RWPE1 (cell line): ENCODE measurements at places on chromosomes 6 and 20.

DNA sequence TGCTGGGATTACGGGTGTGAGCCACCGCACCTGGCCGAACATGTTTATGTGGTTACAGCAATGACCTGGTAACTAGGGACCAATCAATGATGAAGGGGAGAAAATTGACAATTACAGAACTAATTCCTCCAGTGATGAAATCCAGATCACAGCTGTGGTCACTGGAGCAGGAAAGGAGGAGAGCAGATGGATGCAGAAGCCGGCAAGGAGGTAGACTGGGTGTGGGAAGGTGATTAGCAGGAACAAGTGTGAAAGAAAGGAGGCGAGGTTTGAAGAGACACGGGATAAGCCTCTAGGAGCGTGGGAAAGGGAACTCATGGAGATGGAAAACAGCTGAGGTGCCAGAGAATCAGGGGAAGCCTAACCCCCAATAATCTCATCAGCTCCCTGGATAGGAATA is 17.2 kb upstream of the SPAG4 start:
- DNase-seq, result no peak

DNA sequence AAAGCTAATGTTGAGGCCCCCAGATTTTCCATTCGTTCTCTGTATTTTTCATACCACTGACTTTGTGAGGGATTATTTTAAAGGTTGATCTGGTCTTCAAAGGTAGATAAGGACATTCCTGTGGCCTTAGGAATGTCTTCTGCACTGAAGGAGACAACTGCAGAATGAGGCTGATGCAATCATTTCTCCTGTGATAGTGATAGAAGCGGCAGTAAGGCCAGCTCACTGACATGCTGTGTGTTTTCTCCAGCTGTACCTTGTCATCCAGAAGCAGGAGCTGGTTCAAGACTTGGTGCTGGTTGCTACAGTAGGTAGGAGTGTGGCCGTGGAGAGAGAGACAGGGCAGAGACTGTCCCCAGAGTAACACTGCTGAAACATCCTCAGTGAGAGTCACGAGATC is 53.8 kb downstream of the DCBLD1 start:
- no peak for DNase-seq

DNA sequence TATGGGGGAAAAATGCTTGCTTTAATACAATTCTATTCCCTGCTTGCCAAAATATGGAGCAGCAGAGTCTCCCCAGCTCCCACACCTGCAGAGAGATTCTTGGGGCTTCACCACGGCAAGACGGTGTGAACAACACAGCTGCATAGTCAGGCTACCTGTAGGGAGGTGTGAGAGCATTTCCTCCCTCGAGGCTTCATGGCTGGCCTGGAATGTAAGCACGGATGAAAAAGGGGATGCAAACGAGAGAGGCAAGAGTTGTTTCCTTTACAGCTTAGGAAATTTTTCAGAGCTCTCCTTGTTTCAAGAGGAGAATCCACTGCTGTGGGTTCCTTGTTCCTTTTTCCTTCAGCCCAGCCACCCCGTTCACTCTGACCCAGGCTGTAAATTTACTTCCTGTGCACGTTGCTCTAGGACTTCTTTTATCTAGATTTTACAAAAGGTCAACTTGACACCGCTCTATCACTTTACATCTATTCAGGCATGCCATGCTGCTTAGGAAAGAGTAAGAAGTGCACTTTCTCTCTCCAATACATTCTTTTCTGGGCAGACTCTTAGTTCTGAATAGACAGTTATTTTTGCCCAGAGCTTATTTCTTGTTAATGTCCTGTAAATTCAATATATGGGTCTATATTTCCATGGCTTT is 197.1 kb downstream of the KHDC1L start:
- DNase-seq, result no peak

DNA sequence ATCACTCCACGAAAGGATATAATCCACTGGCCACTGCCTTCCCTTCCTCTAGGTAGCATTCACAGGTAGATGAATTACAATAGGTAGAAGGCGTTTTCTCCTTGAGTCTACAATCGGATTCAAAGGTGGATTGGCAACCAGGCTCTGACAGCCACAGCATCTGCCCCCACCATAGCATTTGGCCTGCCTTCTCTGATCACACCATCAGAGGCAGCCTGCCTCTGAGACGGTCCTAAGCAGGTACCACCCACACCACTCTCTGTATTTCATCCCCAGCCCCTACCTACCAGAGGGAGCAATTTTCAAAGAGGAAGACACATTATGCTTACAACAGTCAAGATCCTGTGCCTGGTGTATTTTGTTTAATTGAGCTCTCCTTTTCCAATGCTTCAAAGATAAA is 210.5 kb upstream of the SPTLC3 start:
- no peak for DNase-seq

GRCh38 chr6:470051-470900 is 78.7 kb downstream of the IRF4 start:
- DNase-seq, result no peak

- no peak for DNase-seq
Observed at GRCh38 chr6:41428336-41428995, 93.1 kb downstream of the NCR2 start.

DNA sequence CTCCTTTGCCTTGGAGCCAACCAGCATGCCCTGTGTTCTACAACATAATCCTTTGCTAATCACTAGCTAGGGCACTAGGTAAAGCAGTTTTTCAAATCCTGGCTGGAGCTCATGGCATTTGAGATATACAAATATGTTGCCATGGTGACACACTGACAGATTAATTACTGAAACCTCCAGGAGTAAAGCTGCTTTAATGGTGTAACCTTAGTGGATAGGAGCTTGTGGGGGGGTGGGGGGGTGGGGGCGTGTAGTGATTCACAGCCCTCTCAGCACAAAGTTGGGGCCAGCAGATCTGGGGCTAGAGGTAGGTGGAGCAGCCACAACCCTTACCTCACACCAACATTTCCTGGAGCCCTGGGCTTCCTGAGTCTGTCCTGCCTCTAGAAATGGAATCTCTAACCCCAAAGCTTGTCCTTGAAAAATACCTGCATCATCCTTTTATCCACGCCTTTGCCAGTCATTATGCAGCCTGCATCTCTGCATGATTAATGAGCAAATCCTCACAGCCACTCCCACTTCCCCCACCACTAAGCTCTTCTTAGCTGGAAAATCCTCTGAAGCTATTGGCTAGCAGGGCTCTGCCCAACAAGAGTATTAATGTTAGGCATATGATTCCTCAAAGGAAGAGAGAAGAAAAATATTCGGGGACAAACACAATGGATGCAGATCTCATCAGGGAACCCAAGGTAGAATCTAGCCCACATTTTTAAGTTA is 84.5 kb upstream of the PRND start:
- DNase-seq, result peak; percentile 48

GRCh38 chr20:17872434-17872833 is 96.2 kb downstream of the SNX5 start:
- no peak for DNase-seq

DNA sequence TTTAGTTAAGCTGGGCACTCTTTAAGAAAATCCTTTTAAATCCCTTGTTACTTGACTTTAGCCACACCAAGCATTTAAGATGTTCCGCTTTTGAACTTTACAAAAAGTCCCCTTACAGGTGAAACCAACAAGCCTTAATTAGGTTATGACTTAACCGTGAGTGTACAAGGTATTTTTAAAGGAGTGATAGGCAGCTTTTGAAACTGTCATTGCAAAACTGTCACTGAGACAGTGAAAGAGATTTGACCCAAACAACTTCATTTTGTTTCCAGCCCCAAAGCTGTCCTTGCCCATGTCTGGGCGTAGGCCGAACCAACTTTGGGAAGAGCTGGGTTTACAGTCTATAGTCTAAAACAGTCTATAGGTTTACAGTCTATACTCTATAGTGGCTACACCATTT is 305.4 kb downstream of the FARS2 start:
- no peak for DNase-seq

DNA sequence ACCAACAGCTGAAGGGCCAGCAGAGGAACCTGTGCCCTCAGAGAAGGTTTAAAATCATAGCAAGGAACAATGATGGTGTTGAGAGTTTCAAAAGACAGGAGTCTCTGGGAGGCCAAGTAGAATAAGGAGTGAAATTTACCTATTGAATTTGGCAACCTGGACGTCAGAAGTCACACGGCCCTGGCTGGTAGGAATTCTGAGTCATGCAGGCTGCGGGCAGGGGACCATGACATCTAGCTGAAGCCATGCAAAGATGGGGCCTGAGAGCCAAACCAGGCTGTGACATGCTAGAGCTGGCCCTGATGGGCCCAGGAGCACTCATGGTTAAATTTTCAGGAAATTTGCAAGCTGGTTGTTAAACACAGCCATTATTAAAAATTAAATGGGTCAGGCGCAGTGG is 64.0 kb upstream of the SNX9 start:
- no peak for DNase-seq

GRCh38 chr6:42970871-42971612 is 7.9 kb downstream of the PEX6 start:
- DNase-seq, result peak; percentile 39

DNA sequence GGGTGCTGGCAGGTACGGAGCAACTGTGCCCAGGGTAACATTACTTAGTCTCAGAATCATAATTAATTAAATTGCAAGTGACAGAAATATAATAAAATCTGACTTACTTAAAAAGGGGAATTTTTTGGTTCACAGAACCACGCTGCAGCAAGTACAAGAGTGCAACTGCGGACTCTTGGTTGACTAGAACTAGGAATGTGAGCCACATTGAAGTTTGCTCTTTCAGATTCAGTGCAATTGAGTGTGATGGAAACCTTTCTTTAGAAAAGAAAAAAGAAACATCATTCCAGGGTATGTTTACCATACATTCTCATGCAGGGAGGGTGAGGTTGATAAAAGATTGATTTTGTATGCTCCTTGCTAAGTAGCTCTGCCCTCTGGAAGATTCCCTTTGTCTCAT is 45.0 kb upstream of the GGTLC1 start:
- no peak for DNase-seq

- DNase-seq, result no peak
Observed at GRCh38 chr6:81166770-81167169, 585.7 kb downstream of the TENT5A start.

- DNase-seq, result no peak
Observed at GRCh38 chr20:4493386-4493785, 228.3 kb upstream of the PRND start.

DNA sequence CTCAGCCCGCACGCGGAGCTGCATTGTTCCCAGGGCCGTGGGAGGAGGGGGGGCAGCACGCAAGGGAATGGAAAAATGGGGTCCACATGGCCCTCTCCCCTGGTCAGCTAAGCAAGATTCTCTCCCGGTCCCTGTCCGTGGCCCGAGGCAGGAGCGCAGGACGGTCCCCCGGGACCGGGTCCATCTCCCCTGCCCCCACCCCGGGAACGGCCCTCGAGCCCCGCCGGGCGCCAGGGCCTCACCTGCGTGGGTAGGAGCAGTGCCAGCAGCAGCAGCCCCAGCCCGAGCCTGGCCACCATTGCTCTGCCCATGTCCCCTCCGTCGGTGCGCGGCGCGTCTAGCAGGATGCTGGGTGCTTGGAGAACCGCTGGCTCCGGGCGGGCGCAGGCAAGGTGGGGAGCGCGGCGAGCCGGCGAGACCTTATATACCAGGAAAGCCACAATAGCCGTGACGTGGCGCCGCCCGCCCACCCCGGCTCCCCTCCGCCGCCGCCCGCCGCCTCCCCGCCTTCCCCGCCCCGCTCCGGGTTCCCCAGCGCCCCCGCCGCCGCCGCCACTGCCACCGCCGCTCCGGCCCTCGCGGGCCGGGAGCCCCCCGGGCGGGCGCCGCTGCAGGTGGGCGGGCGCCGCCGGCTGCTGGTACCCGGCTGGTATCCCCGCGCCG is at the start of gene CD24:
CD24 (minus strand) TSS at position 394 of the 663 bp plus-strand sequence; CDS start at position 311, 83 bp downstream.
- DNase-seq, result peak; percentile 51

GRCh38 chr20:50433001-50433761 is 77.0 kb upstream of the PTPN1 start:
- DNase-seq, result no peak

DNA sequence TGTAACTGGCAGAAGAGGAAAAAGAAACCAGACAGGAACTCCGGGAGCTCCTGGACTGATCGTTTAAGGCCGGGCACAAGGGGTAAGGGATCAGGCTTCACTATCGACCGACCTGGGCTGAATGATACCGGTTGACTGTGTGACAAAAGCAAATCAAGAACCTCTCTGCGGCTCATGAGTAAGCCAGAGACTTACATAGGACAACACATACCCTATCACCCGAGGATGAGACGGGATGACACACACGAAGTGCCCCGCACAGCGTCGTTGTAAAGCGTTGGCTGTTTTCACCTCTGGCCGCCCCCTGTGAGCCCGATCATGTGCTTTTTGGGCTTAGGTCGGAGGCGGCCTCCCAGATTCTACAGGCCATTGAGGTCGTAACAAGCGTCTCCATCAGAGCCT is 695 bp upstream of the TGIF2 start:
- DNase-seq, result no peak

DNA sequence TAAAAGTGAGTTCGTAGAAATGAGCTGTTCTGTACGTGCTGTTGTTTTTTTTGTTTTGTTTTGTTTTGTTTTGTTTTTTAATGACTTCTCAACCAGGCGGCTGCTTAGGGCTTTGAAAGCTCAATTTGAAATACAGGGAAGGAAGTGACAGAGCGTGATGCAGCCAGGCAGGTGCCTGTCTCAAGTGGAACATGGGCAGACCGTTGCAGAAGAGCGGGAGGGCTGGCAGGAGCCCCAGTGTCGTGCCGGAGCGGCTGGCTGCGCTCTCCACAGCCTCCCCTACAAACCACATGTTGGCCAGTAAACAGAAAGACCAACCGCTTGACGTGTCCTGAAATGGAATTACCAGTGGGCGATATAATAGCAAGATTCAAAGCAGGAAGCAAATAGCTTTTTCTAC is 164.9 kb upstream of the RREB1 start:
- DNase-seq, result no peak

- peak; percentile 1 for DNase-seq
Observed at GRCh38 chr6:103002282-103002681, 1608.8 kb downstream of the GRIK2 start.

GRCh38 chr6:144334150-144334708 is 49.1 kb downstream of the UTRN start:
- DNase-seq, result no peak

GRCh38 chr20:54305421-54305820 is 97.5 kb downstream of the PFDN4 start:
- no peak for DNase-seq

DNA sequence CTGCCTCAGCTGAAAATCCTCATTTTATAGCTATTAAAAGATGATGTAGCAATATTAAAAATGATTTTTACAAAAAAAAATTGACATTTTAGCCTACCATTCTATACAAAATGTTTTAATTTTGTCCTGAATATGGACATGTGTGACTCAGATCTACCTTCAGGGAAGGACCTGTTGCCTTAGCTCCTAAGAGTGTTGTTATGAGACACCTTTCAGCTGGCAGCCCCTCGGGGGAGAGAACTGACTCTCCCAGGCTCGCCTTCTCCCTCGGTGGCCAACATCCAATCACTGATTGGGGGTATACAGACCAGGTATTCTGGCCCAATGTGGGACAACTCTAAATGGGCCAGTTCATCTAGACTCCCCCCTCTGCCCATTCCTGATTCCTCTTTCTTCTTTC is 32.5 kb upstream of the MRAP2 start:
- DNase-seq, result no peak

DNA sequence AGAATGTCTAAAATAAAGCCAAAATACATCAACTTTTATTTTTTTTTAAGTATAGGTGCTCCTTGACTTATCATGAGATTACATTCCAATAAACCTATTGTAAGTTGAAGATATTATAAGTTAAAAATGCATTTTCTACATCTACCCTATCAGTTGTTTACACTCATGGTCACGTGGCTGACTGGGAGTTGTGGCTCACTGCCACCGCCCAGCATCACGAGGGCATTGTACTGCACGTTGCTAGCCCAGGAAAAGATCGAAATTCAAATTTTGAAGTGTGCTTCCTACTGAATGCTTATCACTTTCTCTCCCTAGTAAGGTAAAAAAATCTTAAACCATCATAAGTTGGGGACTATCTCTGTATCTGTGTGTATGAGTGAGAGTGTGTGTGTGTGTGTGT is 126.6 kb upstream of the RIN2 start:
- no peak for DNase-seq

- no peak for DNase-seq
Observed at GRCh38 chr6:161265975-161266374, 7.9 kb downstream of the AGPAT4 start.
